ENCODE measurements at places on chromosomes 5 and 9.

DNA sequence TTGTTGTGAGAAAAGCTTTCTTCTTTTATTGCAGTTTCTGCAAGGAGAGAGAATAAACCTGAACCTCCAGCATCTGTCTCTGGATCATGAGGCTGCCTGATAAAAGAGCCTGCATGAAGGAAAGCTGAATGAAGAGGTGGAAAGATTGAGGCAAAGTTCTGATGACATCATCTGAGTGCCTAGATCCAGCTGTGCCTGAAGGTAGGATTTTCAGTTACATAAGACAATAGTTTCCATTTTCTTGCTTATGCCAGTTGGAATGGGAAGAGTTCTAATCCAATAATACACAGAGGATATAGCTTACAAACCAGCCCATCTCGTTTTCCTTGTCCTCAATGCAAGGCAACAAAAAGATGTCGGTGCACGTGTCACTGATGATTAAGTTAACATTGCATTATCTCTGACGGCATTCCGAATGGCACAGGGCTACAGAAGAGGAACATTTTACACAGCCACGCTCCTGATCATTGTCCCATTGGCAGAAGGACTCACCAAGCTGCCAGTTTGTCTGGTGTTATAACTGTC, 105.5 kb upstream of the ERCC6L2 start:
- DNase-seq: no peak

GRCh38 chr9:135476561-135477355, 2.8 kb upstream of the PPP1R26 start:
- no peak for DNase-seq

- no peak for DNase-seq
These were observed 433.4 kb upstream of the BRINP1 start for GRCh38 chr9:119802621-119803020.

GRCh38 chr5:176440927-176441706, 7.1 kb upstream of the FAF2 start:
- no peak for DNase-seq

DNA sequence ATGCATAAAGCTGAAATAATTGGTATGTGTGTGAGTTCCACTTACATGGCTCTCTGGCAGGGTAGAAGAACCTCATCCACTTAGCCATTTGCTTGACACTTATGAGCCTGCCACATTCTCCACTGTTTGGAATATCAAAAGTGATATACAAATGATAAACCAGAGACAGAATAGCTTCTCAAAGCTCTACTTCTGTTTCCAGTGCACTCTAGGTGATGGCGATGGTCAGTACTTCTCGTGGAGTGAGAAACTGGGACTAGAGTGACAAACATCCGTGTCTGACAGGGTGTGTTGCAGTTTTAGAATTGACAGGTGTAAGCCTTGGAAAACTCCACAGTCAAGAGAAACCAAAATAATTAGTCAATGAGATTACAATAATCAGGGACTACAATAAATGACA, 935.8 kb upstream of the TYRP1 start:
- no peak for DNase-seq

DNA sequence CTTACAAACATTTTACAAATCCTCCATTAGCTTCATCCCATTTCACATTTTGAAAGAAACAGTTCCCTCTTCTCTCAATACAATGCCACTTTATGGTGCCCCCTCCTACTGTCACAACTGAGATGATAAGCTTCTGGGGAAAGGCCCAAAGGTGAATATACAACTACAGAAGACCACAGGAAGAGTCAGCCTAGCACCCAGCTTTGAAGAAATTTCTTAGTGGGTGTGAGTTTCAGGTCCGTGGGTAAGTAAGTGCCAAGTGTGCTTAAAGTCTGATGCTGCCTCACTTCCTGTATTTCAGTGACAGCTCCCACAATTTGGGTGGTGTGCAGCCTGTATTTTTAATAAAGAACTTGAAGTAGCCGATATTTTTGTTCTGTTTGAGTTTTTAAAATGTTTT, 68.1 kb downstream of the ARHGEF28 start:
- no peak for DNase-seq

DNA sequence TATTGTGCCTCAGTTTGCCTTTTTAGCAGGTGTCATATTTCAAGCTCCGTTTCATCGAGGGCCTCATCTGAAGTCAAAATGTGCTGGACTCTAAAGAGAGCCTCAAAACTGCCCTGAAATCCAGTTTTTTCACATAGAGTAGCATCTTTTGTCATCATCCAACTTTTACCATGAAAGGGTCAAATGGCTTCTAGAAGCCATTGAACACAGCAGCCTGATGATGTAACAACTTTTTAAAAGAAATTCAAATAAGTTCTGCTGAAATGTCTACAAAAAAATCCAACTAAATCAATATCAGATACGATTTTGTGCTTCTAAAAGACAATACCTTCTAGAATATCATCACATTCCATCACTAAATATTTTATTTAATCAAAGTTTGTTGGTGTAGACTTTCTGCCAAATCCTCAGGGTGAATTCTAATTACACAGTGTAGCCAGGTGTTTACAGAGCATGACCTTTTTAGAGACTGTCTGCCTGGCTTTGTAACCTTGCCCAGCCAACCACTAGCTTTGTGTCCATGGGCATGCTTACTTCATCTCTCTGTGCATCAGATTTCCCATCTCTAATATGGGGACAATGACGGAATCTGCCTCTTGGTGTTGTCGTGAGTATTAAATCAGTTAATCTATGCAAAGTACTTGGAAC, 505.0 kb downstream of the EBF1 start:
- DNase-seq: no peak
